ENCODE measurements at places on chromosomes 4 and X.

DNA sequence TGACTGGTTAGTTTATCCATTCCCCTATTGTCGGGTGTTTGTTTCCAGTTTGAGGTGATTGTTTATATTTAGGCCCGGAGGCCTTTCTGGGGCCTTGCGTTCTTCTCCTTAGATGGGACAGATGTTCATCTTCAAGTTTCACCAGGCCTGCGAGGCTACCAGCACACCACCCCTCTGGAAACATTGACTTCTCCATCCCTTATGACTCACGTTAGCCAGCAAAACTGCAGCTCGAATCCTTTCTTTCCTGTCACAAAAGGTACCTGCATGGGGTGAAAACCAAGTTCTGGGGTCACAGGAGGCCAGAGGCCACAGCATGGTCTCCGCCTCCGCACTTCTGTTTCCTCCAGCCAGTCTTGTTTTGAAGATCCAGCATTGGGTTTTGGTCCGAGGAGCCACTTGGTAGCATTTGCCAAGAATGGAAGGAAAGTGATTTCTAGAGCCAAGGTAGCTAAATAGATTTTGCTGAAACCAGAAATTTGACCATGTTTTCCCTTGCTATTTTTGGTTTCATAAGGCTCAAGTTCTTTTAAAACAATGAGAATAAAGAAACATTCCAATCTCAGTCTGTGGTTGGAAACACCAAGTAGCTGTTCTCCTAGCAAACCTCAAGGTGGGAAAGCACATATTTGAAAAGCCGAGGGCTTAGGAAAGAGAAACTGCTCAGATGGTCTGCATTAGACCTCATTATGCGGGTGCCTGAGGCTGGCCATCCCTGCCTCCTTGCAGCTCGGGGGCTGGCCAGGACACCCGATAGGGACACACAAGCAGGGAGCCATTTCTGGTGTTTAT is 5.6 kb downstream of the NYX start:
- DNase-seq = no peak

GRCh38 chr4:1994938-1995337 is 13.8 kb downstream of the NELFA start:
- no peak for DNase-seq

DNA sequence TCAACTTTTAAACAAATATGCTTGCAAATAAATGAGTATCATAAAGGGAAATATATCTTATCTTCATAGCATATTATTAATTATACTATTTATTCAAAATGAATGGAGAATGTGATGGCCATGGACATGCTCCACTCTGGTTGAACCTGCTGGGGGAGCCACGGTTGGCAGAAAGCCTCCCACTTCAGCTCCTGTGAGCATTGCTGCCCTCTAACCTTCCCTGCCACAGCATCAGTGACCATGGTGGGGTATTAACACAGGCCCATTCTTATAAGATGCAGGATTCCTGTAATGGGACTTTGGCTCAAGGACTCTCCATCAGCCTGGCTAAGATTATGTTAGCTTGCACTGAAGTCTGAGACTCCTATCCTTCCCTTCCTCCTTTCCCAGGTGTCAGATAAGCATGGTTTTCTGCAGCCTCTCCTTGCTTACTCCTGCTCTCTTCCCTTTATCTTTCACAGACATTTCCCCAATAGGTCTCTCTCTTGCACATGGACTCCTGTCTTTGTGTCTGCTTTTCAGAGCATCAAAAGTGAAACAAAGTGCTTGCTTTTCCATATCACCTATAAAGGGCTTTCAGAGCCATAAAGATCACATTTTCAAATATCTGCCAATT is 4.9 kb upstream of the ABRAXAS1 start:
- DNase-seq = no peak

GRCh38 chr4:41835321-41835995 is 86.9 kb upstream of the PHOX2B start:
- DNase-seq = no peak

DNA sequence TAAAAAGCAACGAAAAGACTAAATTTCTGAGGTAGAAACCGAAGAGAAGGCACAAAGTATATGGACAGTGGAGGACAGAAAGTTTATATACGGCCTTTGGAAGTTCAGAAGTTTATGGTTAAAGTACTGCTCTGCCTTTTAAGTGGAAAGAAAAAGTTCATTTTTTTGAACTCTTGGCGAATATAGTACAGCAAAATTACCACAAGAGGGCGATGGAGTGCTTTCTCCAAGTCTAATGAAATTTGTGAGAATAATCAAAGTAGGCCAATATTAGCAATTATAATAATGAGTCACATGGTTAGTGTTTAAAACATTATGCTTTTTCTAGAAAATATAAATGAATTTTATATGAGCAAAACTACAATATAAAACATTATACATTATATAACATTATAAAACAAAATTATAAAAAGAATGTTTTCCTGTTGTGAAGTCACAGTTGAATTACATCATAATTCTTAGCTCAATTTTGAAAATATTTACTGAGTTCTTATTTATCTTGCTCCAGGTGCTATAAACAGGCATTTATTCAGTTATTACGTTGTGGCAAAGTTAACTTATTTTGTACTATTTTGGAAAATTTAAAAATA is 136.2 kb upstream of the BMPR1B start:
- no peak for DNase-seq

DNA sequence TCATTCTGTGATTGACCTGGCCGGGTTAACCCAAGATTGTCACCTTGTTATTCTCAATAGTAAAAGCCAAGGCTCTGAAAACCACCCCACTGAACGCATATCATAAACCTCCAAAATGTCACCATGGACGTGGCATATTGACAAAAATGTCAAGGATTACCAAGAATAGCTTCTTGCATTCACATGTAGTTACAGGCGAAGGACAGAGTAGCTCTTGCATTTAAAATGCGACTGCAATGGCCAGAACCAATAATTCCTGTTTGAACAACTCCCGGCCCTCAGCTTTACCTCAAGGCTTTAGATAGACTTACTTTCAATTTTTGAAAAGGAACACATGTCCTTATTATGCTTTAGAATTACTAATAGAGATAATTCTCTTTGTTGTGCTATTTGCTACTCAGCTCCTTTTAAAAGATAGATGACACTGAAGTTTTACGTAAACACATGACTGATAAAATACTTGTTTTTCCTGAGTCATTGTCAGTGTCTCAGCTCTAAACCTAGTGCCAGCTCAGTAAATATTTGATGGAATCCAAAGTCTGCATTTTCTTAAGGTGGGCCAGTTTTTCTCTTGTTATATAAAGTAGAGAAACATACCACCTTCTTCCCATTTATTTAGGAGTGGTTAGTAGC is 66.3 kb downstream of the CLDN34 start:
- DNase-seq = no peak

DNA sequence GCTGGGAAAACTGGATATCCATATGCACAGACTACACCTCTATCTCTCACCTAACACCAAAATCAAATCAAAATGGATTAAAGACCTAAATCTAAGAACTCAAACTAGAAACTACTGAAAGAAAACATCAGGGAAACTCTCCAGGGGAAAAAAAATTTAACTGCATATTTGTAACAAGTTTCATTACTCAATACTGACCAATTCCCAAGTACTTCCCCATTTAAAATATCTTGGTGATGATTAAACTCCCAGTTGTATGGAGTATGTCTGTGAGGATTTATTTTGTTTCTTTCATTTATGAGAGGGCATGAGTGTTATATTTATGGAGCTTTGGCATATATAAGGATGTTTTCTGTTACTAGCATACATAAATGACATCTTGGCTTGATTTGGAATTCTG is 112.3 kb upstream of the IL15 start:
- DNase-seq = no peak

- no peak for DNase-seq
These were observed 131.9 kb upstream of the GPRIN3 start for GRCh38 chr4:89439533-89439932.

DNA sequence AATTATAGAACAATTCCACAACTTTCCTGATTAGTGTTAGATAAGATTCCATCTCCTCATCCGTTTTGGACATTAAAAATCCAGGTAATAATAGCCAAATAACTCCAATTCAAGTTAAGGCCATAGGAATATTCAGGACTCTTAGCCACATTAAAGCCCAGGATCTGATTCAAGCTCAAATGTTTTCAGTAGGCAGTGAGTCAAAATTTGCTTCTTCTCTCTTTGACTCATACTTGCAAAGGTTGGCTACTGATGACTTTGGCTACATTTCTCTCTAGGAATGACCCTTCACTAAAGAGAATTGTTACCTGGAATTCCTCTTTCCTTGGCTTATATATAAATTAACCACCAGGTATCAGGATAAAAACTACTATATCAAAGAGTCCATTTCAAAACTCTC is 354.9 kb upstream of the HS3ST1 start:
- no peak for DNase-seq

- DNase-seq = no peak
These were observed 2.9 kb upstream of the EIF1AX start for GRCh38 chrX:20144491-20144890.

DNA sequence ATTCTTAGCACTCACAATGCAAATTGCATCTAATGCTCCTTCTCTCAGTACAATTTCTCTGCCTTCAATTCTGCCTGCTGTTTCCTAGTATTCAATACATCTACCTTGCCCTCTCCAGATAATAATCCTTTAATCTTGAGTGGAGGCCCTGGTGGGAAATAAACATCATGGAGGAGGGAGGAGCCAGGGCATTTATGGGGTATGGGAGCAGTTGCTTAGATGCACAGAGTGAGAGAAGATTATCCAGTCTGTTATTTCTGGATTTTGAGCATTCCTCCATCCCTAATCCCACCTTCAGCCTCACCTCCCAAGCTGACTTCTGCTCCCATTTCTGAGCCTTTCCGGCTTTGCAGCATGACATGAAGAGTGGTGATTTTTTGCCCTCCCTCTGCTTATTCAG is 127.9 kb upstream of the PPP3CA start:
- no peak for DNase-seq

DNA sequence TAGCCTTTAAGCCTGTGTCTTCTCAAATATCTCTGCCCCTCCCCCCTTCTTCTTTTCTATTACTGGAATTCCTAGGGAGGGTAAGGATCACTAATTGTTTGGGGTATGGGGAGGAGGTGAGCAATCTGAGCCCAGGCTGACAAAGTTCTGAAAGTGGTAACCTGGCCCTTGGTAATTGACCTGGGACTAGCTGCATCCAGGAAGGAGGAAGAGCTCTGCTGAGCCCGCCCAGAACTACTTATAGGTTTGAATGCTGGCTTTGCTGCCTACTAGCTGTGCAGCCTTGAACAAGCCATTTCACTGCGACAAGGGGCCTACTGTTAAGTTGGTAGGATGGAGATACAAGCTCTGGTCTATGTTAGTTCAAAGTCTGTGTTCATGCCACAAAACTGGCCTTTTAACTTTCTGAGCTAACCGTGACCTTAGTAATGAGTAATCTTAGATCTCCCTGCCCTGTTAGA is 37.8 kb downstream of the DGKK start:
- DNase-seq = no peak

DNA sequence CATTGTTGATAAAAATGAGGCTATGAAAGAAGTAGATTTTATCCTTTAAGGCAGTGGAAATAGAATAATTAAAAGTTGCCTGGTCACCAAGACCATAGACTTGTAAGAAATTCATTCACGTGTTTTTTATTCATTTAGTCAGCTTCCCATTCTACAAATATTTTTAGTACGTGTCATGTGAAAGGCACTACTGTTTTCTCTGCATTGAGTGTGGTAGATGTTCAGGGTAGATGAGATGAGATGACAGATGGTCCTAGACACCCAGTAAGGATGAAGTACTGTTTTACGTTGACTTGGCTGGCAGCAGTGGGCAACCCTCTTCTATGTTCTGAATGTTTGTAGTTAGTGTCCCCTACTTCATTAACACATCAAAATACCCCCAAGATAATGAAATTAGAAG is 228.1 kb downstream of the ARHGAP24 start:
- DNase-seq = no peak

DNA sequence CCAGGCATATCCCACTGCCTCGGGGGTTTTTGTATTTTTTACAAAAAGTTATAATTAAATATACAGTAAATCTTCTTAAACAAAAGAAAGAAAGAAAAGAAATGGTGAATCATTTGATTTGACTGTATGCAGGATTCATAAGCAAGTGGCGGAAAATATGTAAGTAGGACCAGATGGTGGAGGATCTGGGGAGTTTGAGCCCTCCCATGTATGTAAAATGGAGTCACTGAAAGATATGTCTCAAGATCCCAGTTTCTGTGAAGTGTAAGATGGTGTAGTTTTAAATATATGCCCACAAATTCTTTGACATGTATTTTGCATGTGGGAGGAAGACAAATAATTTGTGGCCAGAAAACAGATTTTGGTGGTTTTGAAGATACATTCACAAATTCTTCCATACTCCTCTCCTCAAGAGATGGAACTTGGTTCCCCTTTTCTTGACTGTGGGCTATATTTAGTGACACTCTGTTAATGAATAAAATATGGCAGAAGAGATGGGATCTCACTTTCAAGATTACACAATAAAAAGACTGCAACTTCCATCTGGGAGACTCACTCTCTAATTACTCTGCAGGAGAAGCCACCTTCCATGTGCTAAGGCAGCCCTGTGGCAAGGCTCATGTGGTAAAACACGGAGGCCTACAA is 133.6 kb upstream of the S100G start:
- no peak for DNase-seq

DNA sequence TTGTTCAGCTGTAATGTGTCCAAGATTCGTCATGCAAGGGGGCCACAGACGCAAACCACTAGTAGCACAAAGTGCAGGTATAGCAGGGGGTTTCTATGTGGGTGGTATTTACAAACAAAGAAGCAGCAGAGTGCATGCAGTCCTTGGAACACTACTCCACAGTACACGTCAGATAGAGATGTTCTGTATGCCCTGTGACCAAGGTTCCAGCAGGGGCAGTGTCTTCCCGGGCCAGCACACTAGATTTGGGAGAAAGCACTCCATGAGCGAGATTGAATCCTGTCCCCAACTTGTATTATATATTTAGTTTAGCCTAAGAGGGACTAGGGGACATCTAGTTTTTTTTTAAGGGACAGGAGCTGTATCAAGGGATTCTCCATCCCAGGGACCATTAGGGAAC is 54.4 kb upstream of the ESX1 start:
- DNase-seq = no peak

GRCh38 chr4:52103319-52103718 is 52.2 kb downstream of the SPATA18 start:
- DNase-seq = no peak

GRCh38 chr4:71814433-71814832 is 30.6 kb upstream of the GC start:
- no peak for DNase-seq

DNA sequence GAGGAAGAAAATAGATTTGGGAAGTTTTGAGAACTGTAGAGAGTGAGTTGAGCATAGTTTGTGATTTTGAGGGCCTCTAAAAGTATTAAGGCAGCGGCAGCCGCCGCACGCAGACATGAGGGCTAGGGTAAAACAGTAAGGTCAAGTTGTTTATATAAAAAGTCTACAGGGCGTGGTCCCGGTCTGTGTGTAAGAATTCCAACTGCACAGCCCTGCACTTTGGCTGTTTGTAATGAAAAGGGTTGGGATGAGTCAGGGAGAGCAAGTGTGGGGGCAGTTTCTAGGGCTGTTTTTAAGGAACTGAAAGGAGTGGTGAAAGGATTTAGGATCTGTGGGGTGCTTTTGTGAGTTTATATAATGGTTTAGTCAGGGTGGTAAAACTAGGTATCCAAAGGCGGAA is 55.0 kb downstream of the BEX3 start:
- DNase-seq = no peak
